ENCODE measurements at places on chromosomes 2 and 18.

DNA sequence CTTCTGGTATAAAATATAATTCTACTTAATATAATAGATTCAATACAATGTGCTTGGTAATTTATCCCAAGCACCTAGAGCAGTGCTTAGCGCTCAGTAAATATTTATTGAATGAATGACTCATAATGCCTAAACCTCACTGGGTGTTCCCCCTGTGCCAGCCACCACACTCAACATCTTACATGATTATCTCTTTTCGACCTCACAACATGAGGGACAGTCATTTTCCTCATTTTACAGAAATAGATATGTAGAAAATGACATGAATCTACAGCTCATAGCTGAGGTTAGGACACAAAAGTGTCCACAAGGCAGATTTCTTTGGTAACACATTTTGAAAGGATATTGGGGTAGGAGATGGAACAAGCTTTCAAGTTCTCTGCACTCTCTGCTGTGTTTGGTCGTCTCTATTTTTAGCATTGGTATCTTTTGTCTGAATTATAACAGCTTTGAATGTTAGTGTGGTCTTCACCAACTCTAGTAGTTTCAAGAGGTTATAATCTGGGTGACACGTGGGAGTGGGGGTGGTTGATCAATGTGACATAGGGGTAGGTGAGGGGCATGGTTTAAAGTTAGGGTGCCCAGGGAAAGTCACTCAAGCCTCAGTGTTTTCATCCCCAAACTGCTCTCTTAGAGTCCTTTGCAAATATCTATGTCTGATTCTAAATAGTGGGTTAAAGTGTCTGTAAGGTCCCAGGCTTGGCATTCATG, 9.8 kb downstream of the MYOM1 start:
- no peak for DNase-seq

DNA sequence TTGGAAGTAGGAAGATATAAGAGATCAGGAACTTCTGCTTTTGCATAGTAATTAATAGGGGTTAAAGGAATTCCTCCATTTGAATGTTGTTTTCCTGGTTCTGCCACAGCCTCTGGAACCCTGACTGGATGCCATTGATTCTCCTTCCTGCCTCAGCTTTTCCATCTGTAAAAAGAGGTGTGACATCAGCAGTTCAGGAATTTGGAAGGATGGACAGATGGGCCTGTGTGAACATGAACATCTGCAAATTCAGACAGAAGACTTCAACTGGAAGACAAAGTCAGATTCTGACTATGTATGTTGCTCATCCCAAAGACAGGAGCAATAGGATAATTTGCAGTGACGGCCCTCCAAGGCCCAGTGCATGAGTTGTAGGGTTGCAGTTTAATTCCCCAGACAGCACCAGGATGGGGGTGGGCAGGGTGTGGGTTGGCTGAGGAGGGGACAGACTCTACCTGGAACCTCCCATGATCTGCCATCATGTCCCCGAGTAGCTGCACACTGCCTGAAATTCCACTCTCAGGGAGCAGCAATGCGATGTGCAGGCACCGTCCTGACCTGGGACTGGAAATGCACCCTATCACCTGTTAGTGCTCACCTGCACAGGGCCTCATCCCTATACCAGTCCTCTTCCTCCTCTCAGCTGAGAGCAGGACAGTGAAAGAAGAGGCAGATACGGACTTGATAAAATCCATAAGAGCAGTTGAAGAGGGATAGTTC, 98.9 kb upstream of the EPAS1 start:
- no peak for DNase-seq

DNA sequence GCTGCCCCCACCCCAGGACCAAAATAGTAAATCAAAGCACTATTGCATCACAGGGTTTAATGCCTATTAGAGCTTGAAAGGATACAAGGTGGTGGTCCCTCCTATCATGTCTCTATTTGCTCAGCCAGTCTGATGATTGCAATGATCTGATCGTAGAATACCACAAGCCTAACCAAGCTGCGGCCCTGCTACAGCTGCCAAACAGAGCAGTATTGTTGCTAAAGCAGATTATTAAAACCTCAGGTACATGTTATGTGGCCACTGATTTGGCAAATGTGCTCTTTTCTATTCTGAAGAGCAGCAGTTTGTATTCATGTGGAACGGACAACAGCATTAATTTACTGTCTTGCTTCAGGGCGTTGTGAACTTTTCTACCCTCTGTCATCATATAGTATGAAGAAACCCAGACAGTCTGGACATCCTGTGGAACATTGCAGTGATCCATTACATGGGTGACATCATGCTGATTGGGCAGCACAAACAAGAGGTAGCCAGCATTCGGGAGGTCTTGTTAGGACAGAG, 8.4 kb upstream of the VAPA start:
- DNase-seq: no peak

DNA sequence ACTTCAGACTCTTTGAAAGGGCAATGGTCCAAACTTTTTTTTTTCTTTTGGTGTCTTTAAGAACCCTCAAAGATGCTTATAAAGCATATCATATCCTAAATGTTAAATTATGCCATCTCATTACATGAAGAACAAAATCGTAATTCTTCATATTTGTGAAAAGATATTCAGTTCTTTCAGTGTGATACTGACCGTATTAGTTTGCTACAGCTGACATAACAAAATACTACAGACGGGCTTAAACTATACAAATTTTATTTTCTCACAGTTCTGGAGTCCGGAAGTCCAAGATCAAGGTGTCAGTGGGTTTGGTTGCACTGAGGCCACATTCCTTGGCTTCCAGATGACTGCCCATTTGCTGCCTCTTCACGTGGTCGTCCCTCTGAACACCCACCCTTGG, 1377.2 kb upstream of the ZEB2 start:
- DNase-seq: no peak

- no peak for DNase-seq
These were observed 59.3 kb upstream of the SPTBN1 start for GRCh38 chr2:54396798-54397197.

- no peak for DNase-seq
These were observed 23.6 kb downstream of the SLC66A2 start for GRCh38 chr18:79927607-79928562.

- no peak for DNase-seq
These were observed 66.0 kb upstream of the ACSL3 start for GRCh38 chr2:222794585-222795449.

DNA sequence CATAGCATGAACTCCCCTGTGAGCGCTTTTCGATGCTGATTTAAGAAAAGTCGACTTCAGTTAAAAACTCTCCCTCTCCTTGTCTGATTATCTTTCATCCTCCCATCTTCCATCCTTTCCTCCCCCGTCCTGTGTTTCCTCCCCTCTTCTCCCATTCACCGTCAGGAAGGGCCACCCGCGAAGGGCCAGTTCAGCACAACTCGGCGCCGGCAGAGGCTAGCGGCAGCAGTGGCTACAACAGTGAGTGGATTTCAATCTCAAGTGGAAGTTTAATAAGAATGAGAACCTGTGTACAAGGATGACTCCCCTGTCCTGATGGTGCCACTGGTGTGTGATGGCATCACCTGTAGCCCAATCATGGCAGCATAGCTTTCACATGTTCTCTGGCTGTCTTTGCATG, 106.9 kb downstream of the PRKRA start:
- no peak for DNase-seq

- DNase-seq: no peak
These were observed 27.2 kb downstream of the EIF2AK3 start for GRCh38 chr2:88600038-88600465.

GRCh38 chr2:66534461-66534860, 99.5 kb downstream of the MEIS1 start:
- DNase-seq: no peak

DNA sequence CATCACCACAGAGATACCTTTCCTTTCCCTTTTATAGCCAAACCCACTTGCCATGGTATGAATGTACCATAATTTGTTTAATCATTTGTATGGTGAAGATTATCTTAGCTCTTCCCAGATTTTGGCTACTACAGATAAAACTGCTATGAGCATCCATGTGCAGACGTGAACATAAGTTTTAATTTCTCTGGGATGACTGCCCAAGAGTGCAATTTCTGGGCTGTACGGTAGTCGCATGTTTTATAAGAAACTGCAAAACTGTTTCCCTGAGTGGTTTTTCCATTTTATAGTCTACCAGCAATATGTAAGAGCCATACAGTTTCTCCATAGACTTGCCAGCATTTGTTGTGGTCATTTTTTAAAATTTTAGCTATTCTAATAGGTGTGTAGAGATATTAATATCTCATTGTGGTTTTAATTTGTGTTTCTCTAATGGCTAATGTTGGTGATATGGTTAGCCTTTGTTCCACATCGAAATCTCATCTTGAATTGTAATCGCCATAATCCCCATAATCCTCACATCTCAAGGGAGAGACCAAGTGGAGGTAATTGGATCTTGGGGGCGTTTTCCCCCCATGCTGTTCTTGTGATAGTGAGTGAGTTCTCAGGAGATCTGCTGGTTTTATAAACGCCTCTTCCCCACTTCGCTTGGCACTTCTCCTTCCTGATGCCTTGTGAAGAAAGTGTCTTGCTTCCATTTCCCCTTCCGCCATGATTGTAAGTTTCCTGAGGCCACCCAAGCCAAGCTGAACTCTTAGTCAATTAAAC, 628.5 kb upstream of the KLHL29 start:
- DNase-seq: no peak

GRCh38 chr2:204470178-204470620, 75.1 kb upstream of the PARD3B start:
- no peak for DNase-seq

DNA sequence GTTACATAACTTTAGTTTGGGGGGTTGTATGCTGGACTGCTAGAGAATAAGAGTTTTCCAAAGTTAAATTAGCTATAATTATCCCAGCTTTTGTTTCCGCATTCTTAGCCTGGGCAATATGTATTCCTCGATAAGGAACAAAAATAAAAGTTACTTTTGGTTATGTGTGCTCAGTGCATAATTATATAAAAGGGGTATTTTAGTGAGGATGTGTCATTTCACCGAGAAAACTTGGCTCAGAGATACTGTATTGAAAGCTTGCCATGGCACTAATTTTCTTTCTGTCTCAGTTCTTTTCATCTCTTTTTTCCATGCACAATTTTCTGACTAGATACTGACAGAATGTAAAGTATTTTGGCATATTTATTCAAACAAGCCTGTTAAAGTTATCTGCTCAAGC, 28.2 kb downstream of the ARHGAP15 start:
- DNase-seq: no peak

- DNase-seq: no peak
These were observed 119.6 kb downstream of the FAM210A start for GRCh38 chr18:13606604-13607254.

- no peak for DNase-seq
These were observed 232.2 kb downstream of the ZNF804A start for GRCh38 chr2:184830531-184830930.

GRCh38 chr2:80247339-80247738, 57.2 kb downstream of the LRRTM1 start:
- DNase-seq: no peak

- DNase-seq: peak; percentile 26
These were observed 3.3 kb downstream of the SLC8A1 start for GRCh38 chr2:40448476-40449079.

DNA sequence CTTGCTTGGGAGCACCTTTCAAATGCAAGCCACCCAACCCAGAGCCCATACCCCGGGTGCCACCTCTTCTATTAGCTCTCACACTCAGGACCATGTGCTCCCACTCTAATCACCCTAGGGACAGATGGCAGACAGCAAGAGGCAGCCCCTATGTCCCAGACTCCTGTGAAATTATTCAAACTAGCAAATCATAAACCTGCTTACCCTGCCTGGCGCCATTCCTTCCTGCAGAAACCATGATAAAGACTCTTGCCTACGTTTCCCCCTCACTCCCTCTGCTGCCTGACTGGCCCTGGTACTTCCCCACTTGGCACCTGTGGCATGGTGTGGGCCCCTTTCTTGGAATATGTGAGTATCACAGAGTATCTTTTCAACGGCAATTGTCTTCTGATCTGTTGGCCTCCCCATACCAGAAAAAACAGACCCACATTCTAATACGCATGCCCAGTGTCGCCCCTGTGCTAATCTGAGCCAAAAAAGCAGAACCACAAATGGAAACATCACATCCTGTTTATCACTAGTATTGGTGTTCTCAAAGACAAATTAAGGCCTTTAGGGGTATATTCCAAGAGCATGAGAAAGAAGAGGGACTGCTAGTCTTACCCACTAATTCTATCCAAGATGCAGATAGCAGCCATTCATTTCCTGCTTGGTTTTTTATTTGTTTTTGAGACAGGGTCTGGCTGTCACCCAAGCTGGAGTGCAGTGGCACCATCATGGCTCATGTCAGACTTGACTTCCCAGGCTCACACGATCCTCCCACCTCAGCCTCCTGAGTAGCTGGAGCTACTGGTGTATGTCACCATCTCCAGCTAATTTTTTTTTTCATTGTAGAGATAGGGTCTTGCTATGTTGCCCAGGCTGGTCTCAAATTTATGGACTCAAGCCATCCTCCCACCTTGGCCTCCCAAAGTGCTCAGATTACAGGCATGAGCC, 44.1 kb upstream of the TTC39C start:
- DNase-seq: no peak

- no peak for DNase-seq
These were observed 264.3 kb downstream of the TSN start for GRCh38 chr2:122019724-122020123.

- DNase-seq: no peak
These were observed 633.5 kb downstream of the DCDC2C start for GRCh38 chr2:4336864-4337263.

DNA sequence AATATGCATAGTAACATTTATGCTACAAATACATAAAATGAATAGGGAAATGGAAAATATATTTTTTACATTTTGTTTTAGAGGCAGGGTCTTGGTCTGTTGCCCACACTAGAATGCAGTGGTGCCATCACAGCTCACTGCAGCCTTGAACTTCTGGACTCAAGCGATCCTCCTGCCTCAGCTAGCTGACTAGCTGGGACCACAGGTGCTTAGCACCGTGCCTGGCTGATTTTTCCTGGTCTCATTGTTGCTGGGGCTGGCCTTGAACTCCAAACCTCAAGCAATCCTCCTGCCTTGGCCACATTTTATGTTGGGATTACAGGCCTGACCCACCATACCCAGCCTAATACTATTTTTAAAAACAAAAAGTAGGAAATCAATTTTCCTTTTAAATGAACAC, 33.2 kb downstream of the XPO1 start:
- no peak for DNase-seq

- no peak for DNase-seq
These were observed 120.9 kb upstream of the TTN start for GRCh38 chr2:178928077-178928476.

GRCh38 chr18:53382870-53383269, 841.6 kb downstream of the MBD2 start:
- DNase-seq: no peak

DNA sequence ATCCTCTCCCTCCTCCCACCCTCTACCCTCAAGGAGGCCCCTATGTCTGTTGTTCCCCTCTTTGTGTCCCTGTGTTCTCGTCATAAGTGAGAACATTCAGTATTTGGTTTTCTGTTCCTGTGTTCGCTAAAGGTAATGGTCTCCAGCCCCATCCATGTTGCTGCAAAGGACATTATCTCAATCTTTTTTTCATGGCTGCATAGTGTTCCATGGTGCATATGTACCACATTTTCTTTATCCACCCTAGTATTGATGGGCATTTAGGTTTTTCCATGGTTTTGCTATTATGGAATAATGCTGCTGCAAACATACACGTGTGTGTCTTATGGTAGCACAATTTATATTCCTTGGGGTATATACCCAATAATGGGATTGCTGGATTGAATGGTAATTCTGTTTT, 33.0 kb downstream of the PUM2 start:
- no peak for DNase-seq

GRCh38 chr2:195810340-195811098, 153.5 kb downstream of the SLC39A10 start:
- no peak for DNase-seq

- DNase-seq: no peak
These were observed 172.0 kb upstream of the SPOPL start for GRCh38 chr2:138329591-138329990.

Measured in KG1 (cell line).